Stimulated activated CD4-positive, alpha-beta T cell treated with anti-CD3 and anti-CD28 coated beads, TNF-alpha, amount 100 ng/mL, for 48 hours (primary cell): ENCODE measurements at places on chromosomes 1 and 21.

DNA sequence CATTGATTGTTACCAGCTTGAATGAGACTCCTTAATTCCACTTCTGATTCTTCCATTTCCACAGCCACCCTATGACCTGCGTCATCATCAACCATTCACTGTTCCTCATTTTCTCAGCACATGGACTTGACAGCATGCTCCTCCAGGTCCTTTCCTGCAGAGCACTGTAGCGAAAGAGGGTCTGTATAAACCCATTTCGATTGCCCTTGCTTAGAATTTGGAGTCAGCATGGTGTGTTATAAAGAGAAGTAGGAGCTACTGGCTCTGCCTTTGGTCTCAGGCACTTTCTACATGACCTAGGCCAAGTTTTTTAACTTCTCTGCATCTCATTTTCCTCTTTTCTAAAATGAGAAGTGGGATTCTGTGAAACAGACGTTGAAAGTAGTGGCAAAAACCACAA lies 133.8 kb downstream of the AK5 start:
- no peak for DNase-seq

GRCh38 chr1:39269791-39270342 lies 65.4 kb downstream of the MACF1 start:
- no peak for DNase-seq

GRCh38 chr1:234397732-234398131 lies 24.5 kb downstream of the COA6 start:
- no peak for DNase-seq

- no peak for DNase-seq
These were observed 73.3 kb upstream of the GNG4 start for GRCh38 chr1:235722858-235723257.

- no peak for DNase-seq
These were observed 38.9 kb downstream of the WARS2 start for GRCh38 chr1:119101563-119101962.

DNA sequence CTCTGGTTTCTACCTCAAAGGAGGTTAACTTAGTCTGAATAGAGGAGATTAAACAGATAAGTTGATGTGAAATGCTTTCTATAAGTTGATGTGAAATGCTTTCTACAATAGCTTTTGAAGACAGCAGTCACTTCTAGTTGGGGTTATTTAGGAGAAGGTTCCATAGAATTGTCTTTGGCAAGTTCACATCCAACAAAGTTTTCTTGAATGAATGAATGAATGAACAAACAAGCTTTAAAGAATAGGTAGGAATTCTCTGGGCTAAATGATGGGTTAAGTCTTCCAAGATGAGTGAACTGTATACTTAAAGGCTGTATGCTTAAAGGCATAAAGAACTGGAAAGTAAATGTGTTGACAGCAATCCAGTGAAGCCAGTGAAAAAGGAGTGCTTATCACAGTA lies 1.9 kb downstream of the CDC73 start:
- no peak for DNase-seq

DNA sequence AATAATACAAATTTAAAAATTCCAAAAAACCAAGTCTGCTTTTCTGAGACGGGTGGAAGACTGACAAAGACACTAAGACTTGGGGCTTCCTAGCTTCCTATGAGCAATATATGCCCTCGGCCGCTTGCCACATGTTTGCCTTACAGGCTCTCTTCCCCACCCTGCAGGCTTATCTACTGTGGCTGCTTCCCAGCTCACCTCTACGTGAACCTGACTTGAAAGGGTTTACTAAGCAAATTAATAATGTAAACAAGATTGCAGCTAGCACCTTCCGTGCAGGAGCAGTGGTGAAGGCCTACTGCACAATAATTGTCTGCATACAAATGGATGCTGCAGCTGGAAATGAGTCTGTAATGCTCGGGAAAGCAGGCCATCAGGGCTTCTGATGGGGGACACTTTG lies 152.9 kb upstream of the DAB1 start:
- DNase-seq: no peak

- DNase-seq: no peak
These were observed 8.4 kb downstream of the SNX27 start for GRCh38 chr1:151620286-151620685.

GRCh38 chr1:115761601-115762302 lies 6.8 kb downstream of the CASQ2 start:
- no peak for DNase-seq

- DNase-seq: no peak
These were observed 9.5 kb downstream of the MR1 start for GRCh38 chr1:181043025-181043888.

DNA sequence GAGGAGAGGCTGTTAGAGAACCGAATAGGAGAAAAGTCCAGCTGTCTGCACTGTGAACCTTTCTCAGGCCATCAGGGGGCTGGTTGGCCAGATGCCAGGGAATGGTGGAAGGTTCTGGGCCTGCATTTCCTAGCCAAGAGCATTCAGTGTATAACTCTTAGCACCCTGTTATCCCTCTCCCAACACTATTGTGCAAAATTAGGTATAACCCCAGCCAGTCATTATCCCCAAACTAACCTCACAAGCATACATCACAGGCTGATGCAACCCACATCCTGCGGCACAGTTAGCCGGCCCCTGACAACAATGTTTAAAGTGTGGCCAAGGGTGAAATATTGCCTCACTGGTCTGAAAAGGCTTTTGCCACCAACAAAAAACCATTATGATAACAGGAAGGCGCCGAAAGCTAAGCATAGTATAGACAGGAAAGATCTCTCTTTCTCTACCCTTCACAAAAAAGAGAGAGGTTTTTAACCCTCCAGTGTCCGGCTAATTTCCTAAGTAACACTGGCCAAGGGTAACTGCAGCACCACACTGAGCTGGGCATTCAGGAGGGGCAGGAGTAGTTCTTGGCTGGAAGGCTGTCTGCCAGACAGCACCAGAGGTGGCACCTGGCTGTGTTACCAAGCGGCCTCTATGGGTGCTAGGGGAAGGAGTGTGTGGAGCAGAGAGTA lies 77.3 kb upstream of the BCAR3 start:
- DNase-seq: no peak

GRCh38 chr21:22280851-22281250 lies 1282.6 kb downstream of the NCAM2 start:
- DNase-seq: no peak

DNA sequence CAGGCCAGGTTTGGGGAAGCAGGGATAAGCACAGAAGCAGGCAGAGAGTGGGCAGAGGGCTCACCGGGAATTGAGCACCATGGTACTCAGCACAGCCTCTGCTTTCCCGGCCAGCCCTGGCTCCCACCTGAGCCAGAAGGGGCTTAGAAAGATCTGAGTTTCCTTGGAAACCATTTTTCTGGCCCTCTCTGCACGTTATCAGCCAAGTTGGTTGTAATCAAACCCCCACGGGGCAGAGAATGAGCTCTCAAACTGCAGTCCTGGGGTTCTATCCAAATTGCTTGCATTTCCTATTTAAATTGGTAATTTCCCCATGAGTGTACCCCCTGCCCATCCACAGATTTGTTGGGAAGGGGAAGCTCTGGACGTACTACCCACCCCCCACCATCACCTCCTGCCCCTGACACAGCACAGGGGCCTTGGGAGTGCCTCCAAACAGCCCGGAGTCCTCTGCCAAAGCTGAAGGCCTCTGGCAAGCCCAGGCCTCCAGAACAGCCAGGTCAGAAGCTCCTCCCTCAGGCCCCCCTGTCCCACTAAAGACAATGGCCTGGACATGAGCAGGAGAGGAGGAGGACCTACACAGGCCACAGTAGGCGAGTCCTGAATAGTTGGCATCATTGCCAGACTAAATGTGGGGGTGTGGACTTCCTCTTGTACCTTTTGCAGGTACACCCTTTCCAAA lies 42.7 kb upstream of the GJB5 start:
- DNase-seq: no peak

DNA sequence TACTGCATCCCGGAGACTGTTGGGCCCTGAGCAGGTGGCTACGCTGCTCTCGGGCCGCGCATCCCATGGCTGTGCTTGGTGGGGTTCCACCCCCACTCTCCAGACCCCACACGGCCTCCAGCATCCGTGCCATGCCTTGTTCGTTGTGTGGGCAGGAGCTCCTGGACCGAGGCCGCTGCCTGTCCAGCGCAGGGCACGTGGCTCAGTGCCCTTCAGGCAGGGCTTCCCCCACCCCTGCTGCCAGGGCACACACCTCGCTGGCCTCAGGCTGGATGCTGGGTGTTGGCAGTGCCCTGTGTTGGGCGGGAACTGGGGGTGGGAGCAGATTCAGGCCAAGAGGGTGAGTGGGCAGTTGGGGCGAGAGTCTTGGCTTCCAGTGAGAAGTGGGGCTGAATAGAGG lies 9.9 kb downstream of the PRKCZ start:
- DNase-seq: no peak

- DNase-seq: no peak
These were observed 126.0 kb upstream of the IPO9 start for GRCh38 chr1:201702936-201703335.

DNA sequence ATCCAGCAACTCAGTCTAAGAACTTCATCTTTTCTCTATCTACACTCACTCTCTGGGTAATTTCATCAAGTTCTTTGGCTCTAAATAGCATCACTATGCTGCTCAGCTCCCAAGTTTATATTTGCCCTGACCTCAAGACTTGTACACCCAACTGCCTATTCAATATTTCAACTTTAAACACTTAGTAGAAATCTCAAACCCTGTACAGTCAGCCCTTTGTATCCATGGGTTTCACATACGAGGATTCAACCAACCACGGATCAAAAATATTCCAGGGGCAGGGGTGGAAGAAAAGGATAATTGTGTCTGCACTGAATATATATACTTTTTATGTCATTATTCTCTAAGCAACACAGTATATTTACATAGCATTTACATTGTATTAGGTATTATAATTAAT lies 13.9 kb downstream of the ASH1L start:
- DNase-seq: no peak

DNA sequence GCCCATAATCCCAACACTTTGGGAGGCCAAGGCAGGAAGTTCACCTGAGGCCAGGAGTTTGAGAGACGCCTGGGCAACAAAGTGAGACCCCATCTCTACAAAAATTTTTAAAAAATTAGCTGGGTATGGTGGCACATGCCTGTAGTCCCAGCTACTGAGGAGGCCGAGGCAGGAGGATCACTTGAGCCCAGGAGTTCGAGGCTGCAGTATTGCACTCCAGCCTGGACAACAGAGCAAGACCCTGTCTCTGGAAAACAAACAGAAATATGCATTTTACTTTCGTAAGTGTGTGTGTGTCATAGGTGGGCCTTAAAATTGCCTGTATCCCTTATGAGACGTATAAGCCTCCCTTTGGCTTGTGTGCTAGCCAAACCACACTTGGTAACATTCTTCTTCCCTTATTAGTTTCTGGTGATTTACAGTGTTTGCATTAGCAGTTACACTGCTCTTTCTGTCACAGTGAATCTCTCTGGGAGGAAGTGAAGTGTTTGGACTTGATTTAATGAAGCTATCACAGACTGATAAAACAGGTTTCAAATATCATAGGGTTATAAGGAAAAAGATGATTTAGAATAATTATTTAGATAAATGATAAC lies 48.9 kb upstream of the KIF26B start:
- no peak for DNase-seq

- no peak for DNase-seq
These were observed 88.1 kb upstream of the ARHGEF16 start for GRCh38 chr1:3366126-3367051.

DNA sequence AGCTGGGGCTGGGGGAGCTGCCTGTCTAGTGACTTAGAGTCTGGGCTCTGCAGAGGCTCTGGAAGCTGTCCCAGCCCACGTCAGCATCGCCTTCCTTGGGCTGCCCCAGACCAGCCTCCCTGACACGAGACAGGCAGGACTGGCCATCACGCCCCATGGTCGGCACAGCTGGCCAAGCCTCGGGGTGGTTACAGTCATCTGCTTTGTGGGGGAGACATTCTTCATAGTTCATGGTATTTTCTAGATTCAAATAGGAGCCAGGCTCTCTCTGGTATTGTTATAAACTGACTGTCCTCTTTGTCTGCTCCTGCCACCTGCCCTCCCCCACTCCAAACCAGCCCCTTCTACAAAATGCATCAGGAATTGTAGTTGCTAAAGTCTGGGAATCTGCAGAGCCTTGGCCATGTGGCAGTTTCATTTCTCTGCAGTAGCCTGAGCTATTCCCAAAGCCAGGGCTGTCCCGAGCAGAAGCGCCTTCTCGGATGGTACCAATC lies 29.4 kb downstream of the OLFML2B start:
- no peak for DNase-seq

GRCh38 chr1:15683345-15684039 lies 628 bp upstream of the PLEKHM2 start:
- no peak for DNase-seq

DNA sequence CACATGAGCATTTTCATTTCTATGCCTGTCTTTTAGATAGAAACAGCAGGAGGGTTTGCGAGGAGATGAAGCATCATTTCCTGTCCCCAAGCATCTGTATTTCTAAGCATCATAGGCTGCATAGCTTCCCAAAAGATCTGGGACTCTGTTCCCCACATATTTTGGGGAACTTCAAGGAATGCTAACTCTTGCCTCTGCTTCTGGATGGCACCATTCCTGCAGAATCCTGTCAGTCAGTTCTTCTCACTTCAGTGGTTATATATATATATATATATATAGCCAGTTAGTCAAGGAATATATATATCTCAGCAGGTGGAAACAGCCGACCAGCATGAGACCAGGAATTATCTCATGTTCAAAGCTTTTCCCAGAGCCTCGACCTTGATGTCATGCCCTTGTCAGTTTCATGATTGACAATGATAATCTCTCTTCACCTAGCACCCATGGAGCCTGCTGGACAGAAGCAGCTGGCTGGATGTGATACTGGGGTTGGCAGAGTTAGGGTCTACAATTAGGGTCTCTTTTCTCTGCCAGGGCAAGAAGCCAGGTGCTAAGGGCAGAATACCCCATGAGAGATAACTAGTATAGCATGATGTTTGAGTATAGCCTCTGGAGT lies 2.4 kb downstream of the PFKFB2 start:
- no peak for DNase-seq

- peak; percentile 53 for DNase-seq
These were observed 6.3 kb upstream of the GPR25 start for GRCh38 chr1:200866521-200866920.

DNA sequence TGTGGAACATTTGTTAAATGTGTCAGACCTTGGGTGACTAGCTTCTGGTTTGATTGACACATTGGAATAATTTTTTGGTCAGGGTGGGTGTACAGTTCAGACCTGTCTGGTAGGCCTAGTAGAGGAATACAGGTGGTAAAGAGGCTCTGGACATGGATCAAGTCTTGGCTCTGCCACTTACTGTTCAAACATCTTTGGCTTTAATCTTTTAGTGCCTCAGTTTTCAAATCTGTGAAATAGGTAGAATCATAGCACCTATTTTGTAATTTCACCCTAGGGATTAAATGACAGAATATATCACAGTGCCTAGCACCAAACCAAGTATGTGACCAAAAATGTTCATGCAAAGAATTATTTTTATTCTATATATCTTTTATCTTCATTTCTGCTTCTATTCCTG lies 340.4 kb downstream of the RPS6KC1 start:
- DNase-seq: no peak

GRCh38 chr1:243930822-243931671 lies 81.0 kb upstream of the AKT3 start:
- no peak for DNase-seq

DNA sequence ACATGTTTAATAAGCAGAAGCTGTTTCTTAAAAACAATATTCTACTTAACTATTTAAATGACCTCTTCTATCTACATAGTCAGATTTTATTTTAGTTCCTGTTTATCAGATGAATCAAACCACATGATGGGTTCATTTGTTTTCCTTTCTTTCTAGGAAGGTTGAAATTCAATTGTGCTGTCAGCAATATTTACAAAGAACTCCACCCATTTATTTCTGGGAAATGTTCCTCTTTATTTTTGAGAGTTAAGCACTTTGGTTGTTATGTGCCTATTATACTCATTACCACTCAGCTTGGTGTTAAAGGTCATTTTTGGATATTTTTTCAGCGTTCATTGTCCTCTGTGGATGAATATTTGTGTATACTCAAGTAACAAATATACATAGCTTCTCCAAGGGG lies 84.9 kb downstream of the C4BPA start:
- DNase-seq: no peak
